Prostate gland (tissue), 2 donors: ENCODE measurements at places on chromosomes 7 and 10. TPM values are rescaled to one million over a fixed set of nuclear protein-coding genes. Genes with fewer than 3 reads are reported as not detected.

GRCh38 chr10:118392761-118393160 is 50.6 kb upstream of the FAM204A start:
- H3K27ac ChIP-seq, result no peak overlapping the region
- no peak for DNase-seq
- H3K4me1 ChIP-seq, result no peaks in the 10 kb centered on the region
- H3K4me3 ChIP-seq, result no peak overlapping the region

DNA sequence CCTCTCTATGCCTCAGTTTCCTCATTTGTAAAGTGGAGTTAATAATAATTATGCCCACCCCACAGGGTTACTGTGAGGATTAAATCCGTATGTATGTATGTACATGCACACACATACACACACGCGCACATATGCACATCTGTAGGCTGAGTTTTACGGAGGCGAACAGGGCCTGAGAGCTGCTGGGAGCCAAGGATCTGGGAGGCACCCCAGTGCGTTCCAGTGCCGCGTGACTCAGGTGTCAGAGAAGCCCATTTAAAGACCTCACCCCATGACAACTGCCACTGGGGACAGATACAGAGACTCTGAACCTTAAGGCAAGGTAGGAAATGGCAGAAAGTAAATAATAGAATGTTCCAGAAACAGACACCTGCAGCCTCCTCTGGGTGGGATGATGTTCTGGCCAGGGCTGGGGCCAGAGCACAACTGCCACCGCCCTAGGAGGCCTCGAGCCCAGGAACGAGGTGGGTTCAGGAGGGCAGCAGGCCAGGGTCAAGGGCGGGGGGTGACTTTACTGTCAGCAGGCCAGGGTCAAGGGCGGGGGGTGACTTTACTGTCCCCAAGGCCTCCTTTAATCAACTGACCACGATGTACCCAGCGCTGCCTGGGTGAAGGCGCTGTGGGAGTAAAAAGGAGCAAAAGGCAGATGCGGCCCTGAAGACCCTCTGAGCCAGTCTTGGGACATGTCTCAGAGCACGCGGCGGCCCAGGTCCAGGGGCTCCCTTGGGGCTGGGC is 54.9 kb downstream of the PRKAG2 start:
- no peak overlapping the region for H3K4me3 ChIP-seq
- DNase-seq, result no peak
- no peaks in the 10 kb centered on the region for H3K36me3 ChIP-seq
- no peaks in the 10 kb centered on the region for H3K27me3 ChIP-seq
- no peak overlapping the region for H3K27ac ChIP-seq

DNA sequence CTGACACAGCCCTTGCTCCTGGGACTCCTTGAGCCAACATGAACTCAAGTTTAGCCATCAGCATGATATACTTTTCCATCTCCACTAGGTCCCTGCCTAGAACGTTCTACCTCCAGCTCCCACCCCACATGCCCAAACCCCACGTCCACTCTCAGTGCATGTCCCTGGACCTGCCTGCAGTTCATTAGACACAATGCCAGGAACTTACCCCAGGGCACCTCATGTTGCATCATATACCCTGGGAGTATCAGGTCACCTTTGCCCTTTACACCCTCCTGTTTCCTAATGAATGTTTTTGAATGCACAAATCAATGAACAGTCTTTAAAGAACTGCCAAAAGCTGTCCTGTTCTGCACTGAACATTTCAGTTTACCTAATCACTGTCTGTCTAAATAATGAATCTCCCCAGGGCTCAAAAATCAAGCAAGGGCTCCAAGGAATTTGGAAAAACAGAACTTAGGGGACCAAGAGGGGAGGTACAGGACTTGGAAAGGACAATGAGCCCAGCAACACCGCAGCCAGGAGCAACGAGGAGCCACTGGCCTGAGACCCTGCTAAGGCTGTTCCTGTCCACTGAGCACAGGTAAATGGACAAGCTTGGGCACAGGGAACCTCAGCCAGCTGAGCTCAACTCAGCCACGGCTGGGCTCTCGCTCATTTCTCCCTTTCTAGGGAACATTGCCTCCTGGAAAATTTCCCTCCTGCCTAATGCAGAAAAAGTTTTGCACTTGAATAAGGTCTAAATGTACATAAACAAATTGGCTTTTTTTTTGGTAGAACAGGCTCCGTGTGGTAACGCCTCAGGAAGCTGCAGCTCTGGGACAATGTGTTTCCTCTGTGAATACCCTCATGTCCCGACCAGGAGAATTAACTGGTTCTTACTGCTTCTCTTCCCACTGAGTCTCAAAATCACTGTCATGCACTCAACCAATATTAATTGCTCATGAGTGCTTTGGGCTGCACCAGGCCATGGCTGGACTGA is 7.4 kb downstream of the MAT1A start:
- H3K27me3 ChIP-seq, result no peaks in the 10 kb centered on the region
- no peak overlapping the region for H3K27ac ChIP-seq
- H3K36me3 ChIP-seq, result no peaks in the 10 kb centered on the region
- H3K4me1 ChIP-seq, result no peaks in the 10 kb centered on the region

The JCAD gene
- 113 TPM for total RNA-seq

GRCh38 chr10:23319835-23320234 is 24.8 kb downstream of the C10orf67 start:
- no peaks in the 10 kb centered on the region for H3K36me3 ChIP-seq
- DNase-seq, result no peak
- no peaks in the 10 kb centered on the region for H3K27me3 ChIP-seq
- no peaks in the 10 kb centered on the region for H3K4me1 ChIP-seq
- no peak overlapping the region for H3K4me3 ChIP-seq

GRCh38 chr10:132163278-132163765 is 23.4 kb upstream of the DPYSL4 start:
- H3K27ac ChIP-seq, result no peak overlapping the region
- H3K27me3 ChIP-seq, result no peaks in the 10 kb centered on the region
- H3K36me3 ChIP-seq, result no peaks in the 10 kb centered on the region
- peaks cover 5% of the 10 kb centered on the region for H3K4me1 ChIP-seq

The HABP2 gene
- 0.17 TPM for total RNA-seq

DNA sequence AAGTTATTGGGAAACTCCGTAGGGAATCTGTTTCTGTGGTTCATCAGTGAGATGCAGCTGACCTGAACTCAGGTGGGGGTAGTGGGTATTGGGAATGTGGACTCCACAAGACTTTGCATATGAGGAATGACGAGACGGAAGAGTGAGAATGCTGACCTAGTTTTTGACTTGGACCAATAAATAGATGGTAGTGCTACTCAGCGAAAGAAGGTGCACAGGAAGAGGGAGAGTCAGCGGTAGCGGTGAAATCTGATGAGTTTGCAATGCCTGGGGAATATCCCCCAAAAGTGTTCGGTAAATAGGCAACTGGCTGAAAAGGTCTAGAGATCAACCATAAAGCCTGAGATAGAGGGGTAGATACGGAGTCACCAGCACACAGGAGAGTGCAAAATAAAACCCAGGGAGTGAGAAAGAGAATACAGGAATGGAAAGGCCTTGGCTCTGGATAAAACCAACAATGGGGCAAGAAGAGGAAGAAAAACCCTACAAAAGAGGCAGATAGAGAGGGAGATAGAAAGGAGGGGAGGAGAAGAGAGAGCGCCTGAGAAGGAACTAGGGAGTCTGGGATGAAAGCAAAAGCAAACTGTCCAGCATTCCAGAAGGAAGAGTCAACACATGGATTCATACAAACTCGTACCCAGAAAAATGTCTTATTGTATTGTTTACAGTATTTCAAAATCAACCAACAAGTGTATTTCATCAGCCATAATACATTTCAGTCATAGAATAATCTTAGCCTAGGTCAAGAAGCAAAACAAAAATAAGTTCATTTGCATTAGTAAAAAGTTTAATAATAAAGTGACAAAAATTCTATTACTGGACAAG is 5.4 kb downstream of the ARHGAP21 start:
- no peak overlapping the region for H3K27ac ChIP-seq
- no peaks in the 10 kb centered on the region for H3K36me3 ChIP-seq
- H3K4me1 ChIP-seq, result no peaks in the 10 kb centered on the region

DNA sequence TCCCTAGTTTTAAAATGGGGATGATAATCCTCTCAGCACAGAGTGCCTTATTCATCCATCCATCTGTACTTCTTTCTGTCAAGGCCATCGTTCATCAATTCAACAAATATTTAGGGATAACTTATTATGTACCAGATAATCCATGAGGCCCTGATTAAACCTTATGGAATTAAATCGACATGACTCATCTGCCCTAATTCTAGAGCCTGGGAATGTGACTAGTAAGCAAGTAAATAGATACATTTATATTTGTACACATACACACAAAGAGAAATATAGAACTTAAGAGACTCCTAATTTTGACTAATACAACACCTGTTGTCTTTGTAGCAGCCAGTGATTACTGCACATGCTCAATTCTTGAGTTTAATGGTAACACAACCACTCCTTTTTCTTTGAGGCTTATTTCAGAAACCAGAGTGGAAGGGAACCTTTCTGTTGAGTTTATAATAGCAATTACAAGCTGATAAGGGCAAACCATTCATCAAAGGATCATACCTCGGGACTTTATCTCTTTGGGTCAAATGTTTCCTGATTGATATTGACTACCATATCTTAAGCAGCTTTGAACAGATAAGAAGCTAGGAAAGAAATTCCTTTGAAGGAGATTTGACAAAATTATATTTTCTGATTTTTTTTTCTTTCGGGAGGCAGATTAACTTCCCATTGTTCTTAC is 122.7 kb downstream of the ARID5B start:
- DNase-seq, result no peak
- peaks cover 7% of the 10 kb centered on the region for H3K4me1 ChIP-seq
- H3K27ac ChIP-seq, result no peak overlapping the region
- H3K4me3 ChIP-seq, result no peak overlapping the region
- no peaks in the 10 kb centered on the region for H3K27me3 ChIP-seq
- H3K36me3 ChIP-seq, result no peaks in the 10 kb centered on the region

The ADRB1 gene
- total RNA-seq, result 10.2 TPM

- no peak overlapping the region for H3K4me3 ChIP-seq
- DNase-seq, result no peak
- H3K27me3 ChIP-seq, result no peaks in the 10 kb centered on the region
- no peak overlapping the region for H3K27ac ChIP-seq
- H3K4me1 ChIP-seq, result no peaks in the 10 kb centered on the region
These were observed 395.6 kb downstream of the ADRA2A start for GRCh38 chr10:111472445-111472844.

DNA sequence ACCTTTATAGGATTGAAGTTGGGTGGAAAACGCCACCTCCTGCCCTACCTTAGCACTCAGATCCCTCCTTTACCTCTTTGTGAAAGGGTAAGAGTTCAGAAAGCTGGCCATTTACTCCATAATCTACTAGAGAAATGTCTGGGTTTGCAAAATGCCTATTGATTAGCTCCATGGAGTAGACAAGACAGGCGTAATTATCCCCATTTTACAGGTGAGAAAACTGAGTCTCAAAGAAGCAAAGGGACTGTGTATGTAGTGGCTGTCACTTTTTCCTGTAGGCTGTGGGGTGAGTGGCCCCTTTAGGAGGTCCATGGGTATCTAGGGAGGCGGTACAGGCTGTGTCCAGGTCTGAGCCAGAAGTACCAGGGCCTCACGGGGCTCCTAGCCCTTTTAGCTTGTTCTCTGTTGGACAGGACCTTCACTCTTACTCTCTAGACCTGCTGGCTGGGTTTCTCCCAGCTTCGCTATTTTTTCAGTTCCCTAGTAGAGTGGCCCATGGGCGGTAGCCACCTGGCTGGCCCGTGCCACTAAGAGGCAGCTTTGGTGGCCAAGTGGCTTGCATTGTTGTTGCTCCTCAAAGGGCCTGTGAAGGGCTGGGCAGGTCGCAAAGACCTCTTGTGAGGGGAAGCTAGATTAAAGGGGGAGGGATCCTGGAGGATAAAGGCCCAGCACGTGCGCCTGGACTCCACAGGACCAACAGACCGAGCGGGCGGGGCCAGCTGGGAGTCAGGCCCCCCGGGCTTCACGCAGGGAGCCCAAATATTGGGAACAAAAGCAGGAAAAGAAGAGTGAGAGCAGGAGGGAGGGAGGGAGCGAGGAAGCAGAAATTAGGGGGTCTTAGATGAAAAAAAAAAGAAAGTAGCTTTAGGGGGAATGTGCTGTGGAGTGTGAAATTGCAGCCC is 4.7 kb upstream of the PAX2 start:
- no peak overlapping the region for H3K27ac ChIP-seq
- H3K36me3 ChIP-seq, result no peaks in the 10 kb centered on the region
- H3K27me3 ChIP-seq, result peaks cover 77% of the 10 kb centered on the region
- DNase-seq, result no peak

The VGF gene
- total RNA-seq, result 0.14 TPM

The CDCA7L gene
- total RNA-seq, result 47.1 TPM

DNA sequence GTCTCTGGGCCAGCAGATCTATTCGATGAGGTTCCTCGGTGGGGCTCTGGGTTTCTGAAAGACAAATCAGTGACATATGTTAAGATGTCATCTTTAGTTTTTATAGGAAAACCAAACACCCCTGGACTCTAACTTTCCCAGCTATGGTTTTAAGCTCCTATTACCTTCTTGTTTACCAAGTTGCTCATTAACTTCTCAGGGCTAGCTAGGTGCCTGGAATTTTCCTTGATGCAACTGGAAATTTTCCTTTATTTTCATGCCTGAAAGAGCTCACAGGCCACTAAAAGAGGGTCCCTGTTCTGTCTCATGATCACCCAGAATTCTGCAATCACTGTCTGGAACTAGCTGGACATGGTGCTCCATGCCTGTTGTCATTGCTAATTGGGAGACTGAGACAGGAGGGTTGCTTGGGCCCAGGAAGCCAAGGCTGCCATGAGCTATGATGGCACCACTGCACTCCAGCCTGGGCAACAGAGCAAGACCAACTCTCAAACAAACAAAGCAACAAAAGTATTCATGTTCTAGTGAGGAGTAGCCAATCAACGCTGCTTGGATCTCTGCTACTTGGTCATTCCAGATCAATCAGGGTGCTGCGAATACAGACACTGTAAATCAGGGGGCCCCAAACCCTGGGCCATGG is 1173.5 kb upstream of the AUTS2 start:
- H3K4me3 ChIP-seq, result no peak overlapping the region

DNA sequence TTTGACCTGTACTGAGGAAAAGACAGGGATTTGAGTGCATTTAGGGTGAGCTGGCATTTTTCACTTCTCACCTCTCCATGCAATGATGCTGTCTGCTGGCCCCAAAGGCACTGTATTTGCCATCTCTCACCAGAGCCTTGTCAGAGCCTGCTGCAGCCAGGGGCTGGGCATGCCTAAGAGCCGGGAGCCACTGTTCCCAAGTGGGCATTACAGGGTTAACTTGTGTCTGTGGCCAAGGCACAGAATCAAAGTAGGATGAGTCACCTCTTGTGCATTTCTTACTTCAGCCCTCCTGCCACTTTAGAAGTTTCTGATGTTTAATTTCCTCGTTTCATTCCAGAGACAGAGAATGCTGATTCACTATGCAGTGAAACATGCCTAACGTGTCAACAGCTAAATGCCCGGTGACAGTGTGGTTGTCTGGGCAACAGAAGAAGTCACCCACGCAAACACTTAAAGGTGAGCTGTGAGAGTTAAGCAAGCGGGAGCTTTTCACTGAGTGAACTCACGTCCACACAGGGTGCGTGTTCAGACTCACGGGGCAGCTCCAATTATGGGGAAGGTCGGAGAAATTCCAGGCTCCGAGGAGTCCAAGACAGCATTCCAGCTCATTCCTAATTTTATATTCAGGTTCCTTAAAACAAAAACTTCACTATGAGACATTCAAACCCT is 57.1 kb upstream of the IGFBP3 start:
- no peak overlapping the region for H3K27ac ChIP-seq
- DNase-seq, result peak; percentile 24
- H3K36me3 ChIP-seq, result no peaks in the 10 kb centered on the region
- no peaks in the 10 kb centered on the region for H3K4me1 ChIP-seq
- H3K27me3 ChIP-seq, result no peaks in the 10 kb centered on the region

GRCh38 chr7:38699471-38699870 is 68.3 kb upstream of the AMPH start:
- H3K4me3 ChIP-seq, result no peak overlapping the region
- H3K36me3 ChIP-seq, result no peaks in the 10 kb centered on the region
- H3K27ac ChIP-seq, result no peak overlapping the region
- DNase-seq, result no peak
